ENCODE measurements at places on chromosomes 5 and 9.

DNA sequence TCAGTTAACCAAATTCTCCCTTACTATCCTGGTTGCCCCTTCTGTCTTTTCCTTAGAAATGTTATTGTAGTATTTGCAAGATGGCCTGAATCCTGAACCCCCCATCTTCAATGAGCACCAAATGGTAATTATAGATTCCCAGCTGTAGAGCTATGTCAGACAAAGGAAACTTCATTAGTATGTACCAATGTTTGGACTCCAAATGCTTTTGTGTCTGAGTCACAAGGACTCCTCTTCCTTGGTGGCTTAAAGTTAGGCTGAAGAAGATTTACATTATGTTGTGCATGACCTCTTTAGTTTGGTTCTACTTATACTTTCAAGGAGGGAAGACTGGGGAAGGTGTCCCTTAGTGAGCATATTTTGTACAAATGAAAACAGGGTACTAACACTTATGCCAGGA lies 105.9 kb upstream of the CDKN2B start:
- DNase-seq = no peak

- no peak for DNase-seq
Measured at GRCh38 chr5:165579911-165580310, 2074.5 kb downstream of the MAT2B start.

DNA sequence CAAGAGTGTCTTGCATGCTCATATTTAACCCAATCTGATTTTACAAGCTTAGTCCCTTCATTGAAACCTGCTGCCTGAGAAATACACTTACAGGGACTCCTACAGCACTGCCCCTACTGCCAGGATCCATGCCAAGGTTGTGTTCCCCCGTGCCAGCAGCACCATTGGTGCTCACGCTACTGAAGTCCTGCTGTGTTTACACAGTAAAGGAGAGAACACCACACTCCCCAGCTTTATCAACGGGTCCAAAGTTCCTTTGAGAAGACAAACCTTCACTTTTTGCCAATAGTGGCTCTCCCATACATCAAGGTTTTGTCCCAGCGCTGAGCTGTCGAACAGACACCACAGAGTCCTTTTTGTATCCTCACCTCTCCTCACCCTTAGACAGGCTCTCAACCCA lies 155.1 kb upstream of the WWC1 start:
- no peak for DNase-seq

DNA sequence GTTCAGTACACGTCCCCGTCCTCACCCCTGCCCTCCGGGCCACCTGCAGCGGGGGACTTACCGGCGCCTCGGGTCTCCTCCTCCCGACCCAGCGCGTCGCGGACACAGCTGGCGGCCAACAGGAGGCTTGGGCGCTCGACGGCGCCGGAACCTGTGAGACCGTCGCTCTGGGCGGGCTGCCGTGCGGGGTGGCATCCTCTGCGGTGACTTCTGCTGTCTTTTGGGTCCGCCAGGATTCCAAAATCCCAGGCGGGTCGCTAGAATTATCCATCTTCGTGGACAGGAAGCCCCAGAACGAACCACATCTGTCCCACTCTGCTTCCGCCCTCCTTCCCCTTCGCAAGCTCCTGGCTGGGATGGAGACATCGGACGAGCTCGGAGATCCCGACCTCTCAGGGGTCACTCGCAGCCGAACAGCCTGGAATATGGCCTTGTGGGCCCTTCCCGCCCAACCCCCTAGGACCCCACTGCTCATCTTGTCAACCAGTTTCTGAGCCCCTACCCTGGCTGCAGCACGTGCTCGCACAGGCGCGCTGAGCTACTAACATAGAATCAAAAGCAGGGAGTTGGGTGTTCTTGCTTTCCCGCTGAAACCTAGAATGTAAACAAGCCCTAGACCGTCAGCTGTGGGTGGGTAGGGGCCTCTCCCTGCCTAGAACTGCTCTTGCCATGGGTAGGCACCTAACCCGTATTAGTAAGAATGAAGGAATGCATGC lies 947 bp upstream of the MARCHF3 start:
- no peak for DNase-seq

- no peak for DNase-seq
Measured at GRCh38 chr5:113507601-113508000, 5.9 kb upstream of the YTHDC2 start.

DNA sequence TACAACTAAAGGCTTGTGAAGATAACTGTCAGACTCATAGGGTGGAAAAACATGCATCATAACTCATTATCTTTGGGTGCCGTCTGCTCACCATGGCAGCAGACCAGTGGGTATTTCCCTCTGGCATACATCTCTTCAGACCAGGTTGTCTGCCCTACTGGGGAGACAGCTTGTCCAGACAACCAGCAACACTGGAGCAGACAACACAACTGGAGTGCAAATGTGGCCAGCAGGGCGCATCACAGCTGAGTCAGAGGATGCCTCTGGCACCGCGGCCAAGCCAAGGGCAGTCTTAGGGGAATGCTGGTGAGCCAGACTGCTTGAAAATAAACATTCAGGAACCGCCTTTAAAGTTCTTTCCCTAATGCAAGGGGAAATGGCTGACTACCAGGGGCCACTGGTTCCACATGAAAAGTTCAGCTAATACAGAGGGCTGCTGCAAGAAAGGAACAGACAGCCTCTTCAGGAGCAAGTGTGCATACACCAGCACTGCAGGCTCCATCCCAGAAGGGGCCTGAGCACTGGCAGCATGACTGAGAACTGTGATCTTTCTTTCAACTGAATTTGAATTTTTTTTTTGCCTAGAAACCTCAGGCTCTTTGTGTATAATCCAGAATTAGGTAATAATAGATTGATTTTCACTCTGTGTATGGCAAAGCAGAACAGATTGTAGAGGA lies 77.3 kb downstream of the MAMDC2 start:
- DNase-seq = no peak

GRCh38 chr9:13141629-13142028 lies 137.9 kb downstream of the MPDZ start:
- DNase-seq = no peak

GRCh38 chr9:127846443-127847177 lies 7.8 kb downstream of the ENG start:
- no peak for DNase-seq

GRCh38 chr5:120735076-120735475 lies 271.0 kb downstream of the PRR16 start:
- DNase-seq = no peak

GRCh38 chr9:126962336-126962735 lies 47.8 kb downstream of the RALGPS1 start:
- DNase-seq = no peak

DNA sequence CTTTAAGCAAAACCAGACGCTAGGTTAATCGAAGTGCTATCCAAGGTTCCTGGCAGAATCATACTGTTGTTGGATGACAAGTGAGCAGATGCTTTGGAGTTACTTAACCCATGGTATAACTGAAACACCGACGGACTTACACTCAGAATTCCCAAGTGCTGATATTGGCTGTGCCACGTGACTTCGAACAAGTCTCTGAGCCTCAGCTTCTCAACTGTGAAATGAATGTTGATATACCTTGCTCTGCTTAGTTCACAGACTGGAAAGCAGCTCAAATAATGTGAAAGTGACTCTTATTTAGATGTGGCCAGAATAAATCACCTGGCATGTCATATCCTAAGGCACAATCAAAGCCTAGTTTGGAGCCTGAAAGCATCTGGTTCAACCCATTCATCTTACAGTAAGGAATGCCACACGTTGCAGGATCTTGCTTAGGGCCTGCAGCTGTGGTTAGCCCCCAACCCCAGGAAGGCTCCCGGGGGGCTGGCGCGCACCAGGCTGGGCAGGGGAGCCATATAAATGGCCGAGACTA lies 759 bp downstream of the GEMIN5 start:
- no peak for DNase-seq

GRCh38 chr5:1135696-1136525 lies 24.0 kb upstream of the SLC12A7 start:
- no peak for DNase-seq

DNA sequence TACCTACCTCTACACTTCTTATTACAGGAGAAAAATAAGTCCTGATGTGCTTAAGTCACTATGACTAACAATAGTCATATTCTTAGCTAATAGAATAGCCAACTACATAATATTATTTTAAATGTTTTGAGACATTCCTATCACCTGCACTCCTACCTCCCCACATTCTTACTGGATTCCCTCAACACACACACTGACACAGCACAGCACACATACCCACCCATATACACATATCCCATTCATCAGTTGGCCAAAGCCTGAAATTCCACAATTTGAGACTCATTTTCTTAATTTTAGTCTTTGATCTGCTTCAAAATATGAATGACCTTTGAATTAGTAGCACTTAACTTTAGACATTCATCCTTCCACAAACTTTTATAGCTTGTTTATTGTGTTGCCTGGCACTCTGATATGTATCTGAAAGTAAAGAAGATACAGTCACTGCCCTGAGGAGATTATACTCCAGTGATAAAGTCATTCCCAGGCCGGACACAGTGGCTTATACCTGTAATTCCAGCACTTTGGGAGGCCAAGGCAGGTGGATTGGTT lies 168.3 kb upstream of the RASA1 start:
- no peak for DNase-seq

- DNase-seq = no peak
Measured at GRCh38 chr5:55994495-55994997, at the start of gene IL6ST. Gene IL6ST (minus strand): TSS chr5:55994963. CDS start chr5:55976278, 18,685 bp downstream.

- DNase-seq = no peak
Measured at GRCh38 chr5:34554641-34555040, 101.5 kb upstream of the RAI14 start.

DNA sequence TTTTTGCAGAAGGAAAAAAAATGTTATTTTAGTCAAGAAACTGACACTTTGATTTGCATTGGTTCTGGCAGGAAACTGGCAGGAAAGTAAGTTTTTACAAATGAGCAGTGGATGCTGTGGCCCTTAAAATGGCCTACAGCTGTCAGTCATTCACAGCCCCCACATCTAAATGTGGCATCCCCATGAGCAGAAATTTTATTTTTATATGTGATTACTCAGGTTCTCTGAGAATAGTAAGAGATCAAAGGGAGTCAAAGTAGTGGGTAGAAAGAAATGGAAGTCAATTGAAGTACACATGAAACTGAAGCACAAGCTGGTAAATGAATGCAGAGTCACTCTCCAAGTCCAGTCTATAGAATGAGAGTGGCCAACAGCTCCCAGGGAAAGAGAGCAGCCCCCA lies 80.3 kb downstream of the ENC1 start:
- DNase-seq = no peak

- DNase-seq = no peak
Measured at GRCh38 chr5:75016896-75017295, 35.5 kb downstream of the GCNT4 start.

DNA sequence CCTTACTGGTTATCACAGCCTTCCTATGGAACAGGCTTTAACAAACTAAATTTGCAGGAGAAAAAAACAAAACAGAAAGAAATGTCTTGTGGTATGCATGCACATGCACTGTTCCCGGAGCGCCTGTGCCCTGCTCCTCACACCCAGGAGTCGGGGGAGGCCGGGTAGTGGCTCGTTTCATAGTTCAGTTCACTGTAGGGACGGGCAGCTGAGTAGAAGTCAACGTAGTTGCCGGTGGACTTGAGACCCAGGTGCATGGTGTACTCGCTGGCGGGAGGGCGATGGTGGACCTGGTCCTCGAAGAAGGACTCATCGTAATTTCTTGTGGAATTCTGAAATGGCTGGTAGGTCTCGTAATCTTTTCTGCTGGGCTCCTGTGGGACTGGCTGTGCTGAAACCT lies 212.3 kb upstream of the DAP start:
- no peak for DNase-seq

DNA sequence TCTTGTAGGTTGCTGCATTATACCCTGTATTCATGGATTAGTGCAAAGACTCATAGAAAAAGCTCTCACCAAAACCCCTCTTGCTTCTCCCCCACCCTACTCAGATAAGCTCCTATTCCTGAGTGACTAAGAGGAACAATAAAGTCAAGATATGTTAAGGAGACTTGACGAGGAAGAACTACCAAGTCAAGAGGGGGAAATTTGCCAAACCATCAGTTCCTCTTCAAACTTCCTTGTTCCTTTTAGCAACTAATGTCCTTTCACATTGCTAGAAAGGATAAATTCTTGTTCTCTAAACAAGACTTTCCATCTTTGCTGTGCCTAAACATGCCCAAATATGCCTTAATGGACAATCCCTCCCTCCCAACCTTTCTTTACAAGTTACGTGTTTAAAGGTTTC lies 27.0 kb downstream of the CNOT8 start:
- DNase-seq = no peak

DNA sequence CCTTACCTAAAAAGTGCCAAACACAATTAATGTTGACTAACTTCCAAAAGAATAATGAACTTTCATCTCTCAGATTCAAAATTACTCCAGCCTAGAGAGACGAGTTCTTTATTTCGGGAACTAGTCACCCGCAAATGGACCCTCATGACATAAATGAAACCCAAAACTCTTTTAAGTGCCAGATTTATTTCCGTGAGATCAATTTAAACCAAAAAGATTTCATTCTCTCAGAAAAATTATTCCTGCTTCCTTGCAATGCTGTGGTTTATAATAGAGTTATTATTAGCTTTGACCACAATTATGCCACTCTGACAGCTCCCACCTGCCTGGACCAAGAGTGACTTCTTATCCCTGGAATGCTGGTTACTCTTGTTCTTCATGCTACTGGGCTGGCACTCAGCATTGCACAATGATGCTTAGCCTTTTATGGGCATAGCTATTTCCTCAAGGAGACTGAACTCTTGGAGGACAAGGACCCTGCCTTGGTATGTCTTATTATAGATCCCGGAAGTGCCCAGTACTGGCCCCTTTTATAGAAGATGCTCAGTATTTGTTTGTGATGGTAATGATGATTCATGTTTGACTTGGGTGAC lies 183.5 kb downstream of the SNX18 start:
- no peak for DNase-seq

GRCh38 chr5:68644971-68645370 lies 429.4 kb downstream of the PIK3R1 start:
- DNase-seq = no peak

DNA sequence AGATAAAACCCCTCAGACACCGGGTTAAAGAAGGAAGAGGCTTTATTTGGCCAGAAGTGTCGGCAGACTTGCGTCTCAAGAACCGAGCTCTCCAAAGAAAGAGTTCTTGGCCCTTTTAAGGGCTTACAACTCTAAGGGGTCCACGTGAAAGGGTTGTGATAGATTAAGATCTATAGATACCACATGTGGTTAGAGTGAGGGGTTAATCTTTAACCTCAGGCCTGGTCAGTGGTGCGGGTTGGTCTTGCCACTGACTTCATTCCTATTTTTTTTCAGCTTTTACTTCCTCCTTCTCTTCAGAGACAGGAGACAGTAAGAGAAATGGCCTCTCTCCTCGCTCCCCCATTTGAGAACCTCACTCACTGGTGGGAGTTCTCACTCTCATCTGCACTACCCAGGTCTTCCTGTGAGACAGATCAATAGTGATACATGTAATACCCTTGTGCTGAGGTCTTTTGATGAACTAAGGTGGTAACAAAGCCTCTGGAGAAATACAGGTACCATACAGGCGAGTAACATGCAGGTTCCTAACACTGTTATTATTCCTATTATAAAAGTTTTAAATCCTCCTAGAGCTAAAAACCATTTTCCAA lies 52.4 kb upstream of the COX7C start:
- DNase-seq = no peak

- DNase-seq = no peak
Measured at GRCh38 chr9:5719100-5719926, 90.4 kb downstream of the RIC1 start.

- no peak for DNase-seq
Measured at GRCh38 chr5:80231243-80231642, 24.6 kb downstream of the SERINC5 start.

- no peak for DNase-seq
Measured at GRCh38 chr5:31232273-31232888, 38.9 kb downstream of the CDH6 start.

- DNase-seq = no peak
Measured at GRCh38 chr5:110852541-110852940, 113.7 kb downstream of the SLC25A46 start.

- DNase-seq = no peak
Measured at GRCh38 chr9:8424786-8425410, 625.3 kb upstream of the DMAC1 start.

Data from stimulated activated CD8-positive, alpha-beta memory T cell treated with anti-CD3 and anti-CD28 coated beads, Interleukin-2, amount 100 ng/mL, for 48 hours (primary cell).